Right lobe of liver (tissue), 6 donors: ENCODE measurements at places on chromosomes 3 and 15. TPM values are rescaled to one million over a fixed set of nuclear protein-coding genes. Genes with fewer than 3 reads are reported as not detected.
A peak's percentile ranks its signal among the peaks of the same experiment; 100 is the strongest.

DNA sequence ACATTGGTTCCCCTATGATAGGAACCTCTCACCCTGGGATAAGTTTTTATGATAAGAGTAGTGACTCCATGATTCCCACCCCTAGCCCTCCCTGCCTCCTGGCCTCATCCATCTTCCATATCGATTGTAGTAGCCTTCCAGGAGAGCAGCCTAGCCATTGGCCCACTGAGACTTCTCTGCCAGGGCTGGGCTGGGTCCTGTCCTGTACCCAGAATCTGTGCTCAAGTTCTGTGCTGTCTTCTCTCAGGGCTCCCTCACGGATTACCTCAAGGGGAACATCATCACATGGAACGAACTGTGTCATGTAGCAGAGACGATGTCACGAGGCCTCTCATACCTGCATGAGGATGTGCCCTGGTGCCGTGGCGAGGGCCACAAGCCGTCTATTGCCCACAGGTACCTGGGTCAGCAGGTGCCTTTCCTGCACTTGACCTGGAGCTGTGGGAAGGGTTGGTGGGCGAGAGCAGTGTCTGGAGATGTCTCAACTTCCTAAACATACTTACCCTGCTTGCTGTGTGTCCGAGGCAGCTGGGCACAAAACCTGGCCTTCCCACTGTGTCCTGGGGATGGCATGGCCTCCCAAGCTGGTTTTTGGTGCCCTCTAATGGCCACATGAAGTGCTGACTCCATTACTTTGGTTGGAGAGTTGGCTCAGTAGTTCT lies 16.6 kb upstream of the EXOG start:
- peak; percentile 65 for DNase-seq

DNA sequence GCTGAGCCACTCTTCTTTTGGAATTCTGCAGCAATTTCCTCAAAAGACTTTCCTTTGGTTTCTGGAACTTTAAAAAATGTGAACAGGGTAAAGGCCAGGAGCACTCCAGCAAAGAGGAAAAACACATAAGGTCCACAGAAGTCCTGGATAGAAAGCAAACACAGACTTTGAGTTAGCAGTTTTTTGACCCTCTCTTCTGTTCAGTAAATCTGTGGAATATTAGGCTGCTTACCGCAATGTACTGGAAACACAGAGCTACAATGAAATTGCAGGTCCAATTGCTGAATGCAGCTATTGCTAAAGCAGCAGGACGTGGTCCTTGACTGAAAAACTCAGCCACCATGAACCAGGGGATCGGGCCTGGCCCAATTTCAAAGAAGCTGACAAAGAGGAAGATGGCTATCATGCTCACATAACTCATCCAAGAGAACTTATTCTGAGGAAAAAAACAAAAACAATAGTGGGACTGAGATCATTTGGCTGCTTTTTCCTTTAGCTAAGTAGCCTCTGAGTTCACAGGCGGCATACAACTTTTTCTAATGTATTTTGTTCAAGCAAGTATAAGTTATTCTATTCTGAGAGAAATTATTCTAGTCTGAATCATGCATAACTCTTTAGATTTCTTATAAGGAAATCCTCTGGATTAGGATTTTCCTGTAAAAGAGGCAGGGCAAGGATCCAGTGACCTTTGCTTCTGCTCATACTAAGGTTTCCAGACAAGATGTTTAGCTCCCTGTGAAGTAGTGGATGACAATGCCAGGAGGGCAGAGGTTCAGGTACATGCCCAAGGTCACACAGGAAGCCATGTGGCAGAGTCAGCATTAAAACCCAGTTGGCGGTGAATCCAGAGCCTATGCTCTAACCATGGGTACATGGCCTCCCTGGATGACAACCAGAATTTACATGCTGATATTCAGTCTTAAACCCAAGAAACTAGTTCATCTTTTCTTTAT lies 28.3 kb downstream of the SLC2A2 start:
- DNase-seq, result peak; percentile 72

DNA sequence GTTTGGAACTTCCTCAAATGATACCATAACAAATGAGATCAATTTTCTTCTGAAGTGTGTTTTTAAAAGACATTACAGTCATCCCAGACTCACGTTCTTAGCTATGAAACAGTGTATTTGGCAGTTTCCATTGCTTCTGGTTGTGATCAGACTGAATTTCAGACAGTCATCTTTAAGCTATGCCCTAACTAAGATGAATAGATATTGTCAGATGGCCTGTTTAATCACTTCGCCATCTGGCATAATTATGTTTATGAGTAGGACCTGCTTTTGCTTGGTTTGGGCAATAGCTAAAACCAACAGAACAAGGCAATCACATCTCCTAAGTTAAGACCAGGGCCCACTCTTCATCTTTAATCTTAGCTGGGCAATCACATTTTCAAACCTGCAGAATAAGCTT lies 313.1 kb downstream of the SV2B start:
- DNase-seq, result no peak

- DNase-seq, result no peak
Observed at GRCh38 chr3:181609030-181609767, 102.5 kb upstream of the SOX2 start.

- peak; percentile 46 for DNase-seq
Observed at GRCh38 chr3:44584646-44585501, at the start of gene ZNF660. TSS of gene ZNF660 (plus strand) at chr3:44584964. CDS start at chr3:44594194, 9,230 bp downstream.

DNA sequence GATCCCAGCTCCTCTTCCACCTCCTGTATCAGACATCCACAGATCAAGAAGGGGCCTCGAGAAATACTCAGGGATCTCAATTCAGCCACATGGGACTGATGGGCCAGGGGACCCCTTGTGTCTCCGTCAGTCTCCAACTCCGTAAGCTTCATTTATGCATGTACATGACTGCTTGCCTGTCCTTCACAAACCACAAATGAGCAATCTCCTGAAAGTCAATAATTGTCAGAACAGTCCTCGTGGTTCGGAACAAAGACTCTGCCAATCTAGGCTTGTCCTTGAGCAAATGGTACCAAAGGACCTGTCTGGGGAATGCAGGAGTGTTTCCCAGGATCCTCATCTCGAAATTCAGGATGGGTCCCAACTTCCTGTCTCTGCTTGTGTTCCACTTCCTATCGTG lies 20.8 kb downstream of the SLC12A8 start:
- no peak for DNase-seq

DNA sequence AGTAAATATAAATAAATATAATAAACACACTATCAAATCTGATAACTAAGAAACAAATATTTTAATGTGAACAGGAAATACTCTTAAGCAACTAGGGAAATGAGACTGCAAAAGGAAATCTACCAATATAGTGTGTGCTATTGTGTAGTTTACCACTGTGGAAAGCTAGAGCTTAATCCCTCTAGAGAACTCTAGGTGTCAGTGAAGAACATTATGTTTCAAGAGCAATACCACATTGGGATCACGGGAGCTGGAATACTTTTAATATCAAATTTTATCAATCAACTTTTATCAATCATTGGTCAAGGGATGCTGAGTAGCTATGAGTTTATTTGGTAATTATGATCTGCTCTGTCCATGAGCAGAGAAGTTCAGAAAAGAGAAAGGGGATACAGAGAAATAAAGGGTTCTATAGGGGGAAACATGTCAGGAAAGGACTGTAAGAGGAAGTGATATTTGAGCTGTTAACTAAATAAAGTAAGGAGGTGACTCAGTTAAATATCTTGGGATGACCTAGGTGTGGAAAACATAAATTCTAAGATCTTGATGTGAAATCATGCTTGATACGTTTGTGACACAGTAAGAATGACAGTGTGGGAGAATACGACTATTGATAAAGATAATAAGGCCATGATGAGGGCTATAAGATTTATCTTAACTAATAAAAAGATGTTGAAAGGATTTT lies 762.2 kb upstream of the ALCAM start:
- no peak for DNase-seq

GRCh38 chr3:132787616-132788300 lies 65.5 kb upstream of the NPHP3 start:
- DNase-seq, result no peak

DNA sequence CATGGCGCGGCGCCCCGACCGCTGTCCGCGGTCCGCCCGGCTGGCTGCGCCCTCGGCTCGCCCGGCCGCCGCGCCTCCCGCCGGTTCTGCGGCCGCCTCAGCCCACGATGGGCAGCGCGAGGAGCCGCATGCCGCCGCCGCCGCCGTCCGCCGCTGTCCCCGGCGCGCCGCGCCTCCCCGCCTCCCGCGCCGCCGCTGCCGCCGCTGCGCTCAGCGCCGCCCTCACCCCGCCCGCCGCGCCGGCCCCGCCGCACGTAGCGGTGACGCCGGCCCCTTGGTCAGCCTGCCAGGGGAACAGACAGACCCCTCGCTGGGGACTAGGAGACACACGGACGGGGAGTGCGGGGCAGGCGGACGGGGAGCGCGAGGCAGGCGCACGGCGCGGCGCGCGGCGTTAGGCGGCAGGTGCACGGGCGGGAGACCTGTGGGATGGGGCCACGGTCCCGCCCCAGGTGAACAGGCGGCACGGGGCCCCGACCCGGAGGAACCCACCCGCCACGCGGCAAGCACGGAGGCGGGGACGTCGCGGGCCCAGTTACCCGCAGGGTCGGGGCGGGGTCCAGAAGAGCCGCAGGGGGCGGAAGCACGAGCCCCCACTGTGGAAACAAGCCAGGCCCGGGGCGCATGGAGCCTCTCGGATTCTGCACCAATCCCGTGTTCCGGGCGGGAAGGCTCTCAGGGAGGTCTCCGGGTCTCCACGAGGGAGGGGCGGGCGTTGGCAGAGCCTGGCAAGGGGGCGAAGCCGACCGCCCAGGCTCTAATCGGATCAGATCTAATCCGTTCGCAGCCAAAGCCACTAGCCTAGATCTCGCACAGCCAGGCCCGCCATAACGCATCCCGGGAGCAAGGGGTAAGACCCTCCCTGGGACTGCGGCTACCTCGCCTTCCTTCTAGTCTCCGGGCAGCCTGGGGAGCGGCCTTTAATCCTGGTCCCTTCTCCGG lies at the start of gene CSPG5:
TSS of gene CSPG5 (minus strand) at position 175 of the 942 bp plus-strand sequence. CDS start at position 3, 172 bp downstream.
- DNase-seq, result peak; percentile 32

- no peak for DNase-seq
Observed at GRCh38 chr3:73727117-73727821, 102.5 kb upstream of the PDZRN3 start.

DNA sequence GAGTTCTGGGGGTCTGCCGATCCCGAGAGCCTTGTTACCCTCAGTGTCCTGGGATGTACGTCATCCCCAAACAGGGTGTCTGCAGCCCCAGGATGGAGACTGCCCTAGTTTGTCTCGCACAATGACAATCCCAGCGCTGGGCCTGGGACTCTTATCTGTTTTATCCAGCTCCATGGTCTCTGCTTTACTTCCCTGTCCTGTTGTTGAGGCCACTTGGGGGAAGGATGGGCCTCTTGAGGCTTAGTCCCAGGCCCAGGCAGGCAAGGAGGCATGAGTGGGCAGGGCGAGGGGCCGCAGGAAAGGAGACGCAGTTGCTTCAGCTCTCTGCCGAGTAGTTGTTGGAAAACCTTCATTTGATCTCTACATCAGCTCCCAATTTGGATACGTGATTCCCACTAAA lies 17.4 kb downstream of the SMAD6 start:
- DNase-seq, result no peak

- no peak for DNase-seq
Observed at GRCh38 chr3:42055291-42055690, 35.9 kb upstream of the TRAK1 start.

DNA sequence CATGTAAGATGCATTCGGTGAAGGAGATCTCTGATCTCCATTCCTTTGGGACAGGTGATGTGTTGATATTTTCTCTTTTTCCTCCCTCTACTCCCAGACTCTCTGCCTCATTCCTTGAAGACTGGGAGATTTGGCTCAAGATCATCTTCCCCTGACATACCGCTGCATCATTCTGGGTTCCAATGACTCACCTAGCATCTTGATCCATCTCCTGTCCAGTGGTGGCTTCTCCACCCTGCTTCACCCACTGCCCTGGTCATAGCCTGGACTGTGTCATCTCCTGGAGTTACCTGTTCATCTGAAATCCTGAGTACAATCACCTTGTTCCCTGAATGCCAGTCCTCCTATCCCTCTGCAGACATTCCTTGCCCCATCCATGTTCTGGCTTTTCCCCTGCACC lies 57.4 kb upstream of the TRAK1 start:
- DNase-seq, result no peak

GRCh38 chr3:133159498-133160475 lies 121.6 kb downstream of the TMEM108 start:
- no peak for DNase-seq

DNA sequence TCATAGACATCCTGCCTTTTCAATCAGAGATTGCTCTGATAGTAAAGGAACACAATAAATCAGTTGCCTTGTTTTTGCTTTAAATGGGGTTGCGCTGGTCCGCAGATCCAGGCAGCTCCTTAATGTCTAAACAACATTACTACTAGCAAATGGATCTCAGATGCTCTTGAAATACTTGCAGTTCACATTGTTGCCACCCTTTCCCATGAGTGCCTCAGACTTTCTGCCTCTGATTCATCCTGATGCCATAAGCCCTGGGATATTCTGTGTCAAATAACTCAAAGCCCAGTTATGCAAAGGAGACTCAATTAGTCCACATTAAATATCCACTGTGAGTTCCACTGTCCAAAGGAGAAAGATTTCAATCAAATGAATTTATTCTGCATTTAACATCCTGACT lies 196.7 kb downstream of the PLCH1 start:
- DNase-seq, result no peak

DNA sequence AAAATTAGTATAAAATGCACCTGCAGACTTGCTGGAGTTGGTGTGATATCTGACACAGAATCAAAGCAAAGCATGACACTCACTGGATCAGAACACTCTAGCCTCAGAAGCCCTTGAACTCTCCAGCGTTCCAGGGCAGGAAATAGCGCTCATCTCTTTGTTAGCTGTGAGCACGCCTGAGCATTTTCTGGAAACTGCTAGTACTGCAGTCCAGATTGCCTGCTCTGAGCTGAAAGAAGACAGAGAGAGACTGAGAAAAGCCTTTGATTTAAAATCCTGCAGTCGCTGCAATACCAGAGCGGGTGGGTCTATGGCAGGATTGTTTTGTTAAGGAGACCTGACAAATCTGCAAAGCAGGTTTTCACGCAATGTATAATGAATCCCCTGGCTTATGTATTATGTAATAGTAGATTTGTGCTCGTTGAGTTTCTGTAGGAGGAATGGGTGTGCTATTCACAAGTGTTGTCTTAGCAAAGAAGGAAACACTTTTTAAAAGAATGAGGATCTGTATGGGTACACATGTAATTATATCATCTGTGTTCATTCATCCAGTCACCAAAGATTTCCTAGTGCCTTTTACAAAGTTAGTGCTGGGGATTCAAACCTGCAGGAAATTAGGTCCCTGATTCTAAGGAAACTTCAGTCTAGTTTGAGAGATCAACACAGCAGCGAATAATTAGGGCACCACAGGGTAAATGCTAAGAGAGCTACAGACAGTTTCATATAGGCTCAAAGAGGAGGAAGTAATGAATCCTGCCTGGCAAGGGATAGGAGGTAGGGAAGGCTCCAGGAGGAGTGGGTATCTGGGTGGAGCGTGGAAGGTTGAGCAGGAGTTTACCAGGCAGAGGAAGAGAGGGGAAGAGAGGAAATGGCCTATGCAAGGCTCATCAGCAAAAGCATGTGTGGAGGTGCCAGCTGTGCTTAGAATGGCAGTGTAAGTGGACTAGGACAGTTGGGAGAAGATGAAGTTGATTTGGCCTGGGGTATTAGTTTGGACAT lies 26.1 kb upstream of the MGLL start:
- DNase-seq, result no peak

LRTM1 gene
- not detected for total RNA-seq

IP6K1 gene
- total RNA-seq, result 12.6 TPM

GCNT3 gene
- 0.42 TPM for total RNA-seq
